Sciatic nerve (tissue), 2 donors: ENCODE measurements at places on chromosomes 1 and 21. TPM values are rescaled to one million over a fixed set of nuclear protein-coding genes. Genes with fewer than 3 reads are reported as not detected.

GRCh38 chr1:9687120-9687873 is 35.8 kb downstream of the PIK3CD start:
- peak; percentile 68 for DNase-seq

Gene RAVER2
- total RNA-seq, result 6.5 TPM

DNA sequence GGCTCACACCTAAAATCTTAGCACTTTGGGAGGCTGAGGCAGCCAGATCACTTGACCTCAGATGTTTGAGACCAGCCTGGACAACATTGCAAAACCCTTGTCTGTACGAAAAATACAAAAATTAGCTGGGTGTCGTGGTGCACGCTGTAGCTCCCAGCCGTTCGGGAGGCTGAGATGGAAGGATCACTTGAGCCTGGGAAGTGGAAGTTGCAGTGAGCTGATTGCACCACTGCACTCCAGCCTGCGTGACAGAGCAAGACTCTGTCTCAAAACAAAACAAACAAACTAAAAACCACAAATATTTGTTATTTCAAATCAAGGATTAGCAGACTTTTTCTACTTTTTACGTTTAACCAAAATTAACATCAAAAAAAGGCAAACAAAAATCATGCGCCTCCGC is 31.3 kb downstream of the INKA2 start:
- no peak for DNase-seq

- DNase-seq, result no peak
These were observed 242.7 kb downstream of the TM2D1 start for GRCh38 chr1:61482170-61482734.

- no peak for DNase-seq
These were observed 42.4 kb upstream of the TENT5C start for GRCh38 chr1:117563492-117563875.

DNA sequence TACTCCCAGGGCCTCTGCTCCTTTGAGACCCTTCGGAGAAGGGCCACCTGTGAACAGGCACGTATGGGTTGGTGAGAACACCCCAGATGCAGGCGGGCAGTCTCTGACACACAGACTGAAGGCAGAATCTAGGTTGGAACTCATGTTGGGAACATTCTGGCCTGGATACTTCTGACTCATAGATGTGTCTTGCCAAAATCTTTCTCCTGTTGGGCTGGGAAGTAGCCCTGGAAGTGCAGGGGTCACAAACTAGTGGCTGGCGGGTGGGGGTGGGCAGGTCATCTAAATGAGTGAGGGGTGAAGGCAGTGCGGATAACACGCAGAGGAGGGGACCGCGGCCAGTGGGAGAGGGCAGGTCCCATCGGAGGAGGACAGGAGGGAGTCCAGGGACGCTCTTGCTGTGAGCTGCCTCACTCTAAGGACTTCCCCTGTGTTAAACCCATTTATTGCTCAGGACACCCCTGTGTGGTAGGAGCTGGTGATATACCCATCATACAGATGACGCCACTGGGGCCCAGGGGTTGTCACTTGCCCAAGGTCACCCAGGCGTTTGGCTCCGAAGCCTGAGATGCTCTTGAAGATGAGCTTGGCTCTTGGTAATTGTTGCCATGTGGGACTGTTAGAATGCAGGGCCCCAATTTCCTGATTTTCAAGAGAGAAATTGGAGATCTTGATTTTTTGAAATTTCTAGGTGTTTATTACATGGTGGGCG is 181.0 kb downstream of the PTPRU start:
- DNase-seq, result no peak

DNA sequence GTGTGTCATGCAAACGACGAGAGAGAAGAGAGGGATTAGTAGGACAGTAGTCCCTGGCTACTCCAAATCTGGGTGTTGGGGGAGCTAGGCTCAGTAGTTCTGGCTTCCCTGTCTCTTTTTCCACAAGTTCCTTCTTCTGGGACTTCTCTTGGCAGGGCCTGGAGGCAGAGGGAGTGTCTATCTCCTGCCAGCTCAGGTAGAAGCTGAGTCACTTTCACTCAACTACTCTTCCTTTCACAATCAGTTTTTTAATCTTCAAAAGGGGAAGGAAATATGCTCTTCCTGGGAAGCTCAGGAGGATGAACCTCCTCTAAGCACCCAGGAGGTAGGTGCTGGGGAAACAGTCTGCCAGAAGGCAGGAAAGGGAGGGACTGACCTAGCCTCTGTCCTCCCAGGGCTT is 35.2 kb upstream of the MAGOH start:
- no peak for DNase-seq

Gene HAPLN2
- total RNA-seq, result 5.5 TPM

DNA sequence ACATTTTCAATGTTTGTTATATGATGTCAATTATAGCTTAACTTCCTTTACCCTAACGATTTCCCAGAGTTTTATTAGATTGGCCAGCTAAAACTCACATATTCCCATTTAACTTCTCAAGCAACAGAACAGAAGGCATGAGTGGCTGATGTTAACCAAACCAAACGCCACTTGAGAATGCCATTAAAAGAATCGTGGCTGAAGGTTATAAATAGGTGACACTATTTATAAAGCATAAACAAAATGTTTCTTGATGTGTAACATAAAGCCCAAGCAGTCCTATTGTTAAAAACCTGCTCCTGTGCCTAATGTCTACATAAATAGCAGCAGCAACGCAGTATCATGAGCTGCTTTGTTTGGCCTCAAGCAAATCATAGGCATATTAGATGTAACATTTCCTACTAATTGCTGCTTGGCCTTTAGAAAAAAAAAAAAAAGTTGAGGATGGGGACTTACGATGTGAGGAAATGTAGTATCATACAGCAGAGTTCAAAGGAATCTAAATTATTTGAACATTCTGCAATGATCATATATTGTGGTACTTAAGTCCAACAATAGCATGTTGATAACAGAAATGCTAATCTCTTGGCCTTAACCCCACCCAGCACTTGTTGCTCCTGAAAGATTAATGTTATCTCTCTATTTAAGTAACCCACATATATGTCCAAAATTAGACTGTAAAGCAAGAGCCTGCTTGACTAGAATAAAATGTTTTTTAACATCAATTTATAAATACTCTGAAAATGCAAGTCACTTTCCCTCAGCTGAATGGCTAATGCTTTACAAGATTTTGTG is 106.0 kb downstream of the ESRRG start:
- no peak for DNase-seq

- DNase-seq, result no peak
These were observed 201.4 kb upstream of the SNX7 start for GRCh38 chr1:98460136-98460535.

- DNase-seq, result no peak
These were observed 22.3 kb downstream of the STYXL2 start for GRCh38 chr1:167116174-167116573.

Gene RIMS3
- total RNA-seq, result 8.7 TPM

DNA sequence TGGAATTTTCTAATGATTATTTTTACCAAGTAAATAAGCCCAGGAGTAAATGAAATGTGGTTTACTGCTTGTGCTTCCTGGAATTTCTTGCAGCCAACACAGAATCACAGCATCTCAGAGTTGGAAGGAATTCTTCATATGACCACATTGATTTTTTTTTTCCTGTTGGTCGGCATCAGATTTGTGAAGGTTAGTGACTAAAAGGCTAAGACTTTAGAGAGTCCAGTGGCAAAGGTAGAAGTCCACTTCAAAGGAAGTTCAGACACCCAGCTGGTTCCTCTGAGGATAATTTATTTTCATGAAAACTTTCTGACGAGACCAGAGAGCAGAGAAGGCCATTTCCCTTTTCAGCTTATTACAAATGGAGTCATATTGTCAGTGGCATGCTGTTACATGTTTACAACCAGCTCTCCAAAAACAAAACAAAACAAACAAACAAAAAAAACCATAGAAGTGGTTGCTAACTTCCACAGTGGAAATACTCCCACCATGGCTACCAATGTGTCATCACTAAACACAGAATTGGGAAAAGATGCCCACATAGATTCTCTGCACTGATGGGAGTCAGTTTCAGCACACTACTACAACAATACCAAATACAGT is 77.2 kb upstream of the CDC42BPA start:
- no peak for DNase-seq

GRCh38 chr1:233015965-233016364 is 65.6 kb downstream of the NTPCR start:
- DNase-seq, result no peak

DNA sequence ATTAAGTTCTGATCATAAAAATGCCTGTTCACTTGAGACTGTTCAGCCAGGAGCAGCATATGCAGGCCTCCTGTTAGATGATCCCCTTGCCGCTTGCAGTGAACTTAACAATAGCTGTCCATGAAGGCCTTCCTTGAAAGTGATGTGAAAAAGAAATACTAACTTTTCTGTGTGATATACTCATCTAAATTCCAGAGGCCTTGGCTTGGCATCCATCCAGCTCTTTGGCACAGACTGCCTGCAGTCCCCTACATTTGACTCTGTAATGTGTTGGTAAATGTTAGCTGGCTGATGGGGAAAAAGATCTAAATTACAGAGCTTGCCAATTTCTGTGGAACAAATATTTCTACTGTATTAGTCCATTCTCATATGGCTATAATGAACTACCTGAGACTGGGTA is 73.7 kb downstream of the KCNK2 start:
- DNase-seq, result no peak

- DNase-seq, result no peak
These were observed 589 bp downstream of the ZNF684 start for GRCh38 chr1:40532062-40532389.

Gene BTBD8
- total RNA-seq, result 14.9 TPM

Gene LEFTY1
- 0.89 TPM for total RNA-seq

GRCh38 chr1:204143276-204144041 is 8.4 kb downstream of the ETNK2 start:
- no peak for DNase-seq

DNA sequence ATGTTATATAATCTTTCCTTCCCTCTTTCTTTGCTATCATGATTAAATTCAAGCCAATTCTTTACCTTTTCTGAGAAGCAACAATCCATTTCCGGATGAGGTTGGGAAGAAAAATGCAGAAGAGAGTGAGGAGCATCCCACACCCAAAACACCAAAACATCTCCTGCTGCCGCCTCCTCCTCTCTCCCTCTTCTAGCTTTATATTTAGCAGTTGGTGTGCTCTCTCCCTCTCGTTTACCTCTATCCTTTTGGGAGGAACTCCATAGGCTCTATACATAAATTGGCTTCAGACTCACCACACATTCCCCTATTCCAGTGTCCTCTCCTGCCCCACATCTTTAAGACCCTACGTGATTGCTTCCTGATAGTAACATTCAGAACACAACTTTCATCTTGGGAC is 332.2 kb upstream of the PLXNA2 start:
- no peak for DNase-seq

Gene GJA5
- 19.6 TPM for total RNA-seq
